Left forelimb (tissue), 1 donor: ENCODE measurements at places on chromosomes 5 and 9.

GRCh38 chr5:15500325-15501001 lies 483 bp downstream of the FBXL7 start:
- DNase-seq: peak; percentile 76

- DNase-seq: no peak
These were observed 8.9 kb downstream of the DNLZ start for GRCh38 chr9:136354592-136355085.

- no peak for DNase-seq
These were observed 132.3 kb upstream of the MPDZ start for GRCh38 chr9:13411791-13412190.

DNA sequence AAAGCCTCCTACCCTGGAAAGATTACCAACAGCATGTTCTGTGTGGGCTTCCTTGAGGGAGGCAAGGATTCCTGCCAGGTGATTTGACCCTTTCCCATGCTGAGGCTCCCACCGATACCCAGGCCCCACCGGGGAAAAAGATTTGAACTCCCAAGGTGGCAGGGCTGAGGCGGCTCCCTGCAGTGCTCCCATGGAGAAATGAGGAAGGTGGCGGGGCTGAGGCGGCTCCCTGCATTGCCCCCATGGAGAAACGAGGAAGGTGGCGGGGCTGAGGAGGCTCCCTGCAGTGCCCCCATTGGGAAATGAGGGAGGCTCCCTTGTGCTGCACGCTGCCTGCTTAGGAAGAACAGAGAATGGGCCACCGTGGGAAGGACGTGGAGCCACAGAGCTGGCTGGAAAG lies 3.2 kb downstream of the PRSS3 start:
- no peak for DNase-seq

- DNase-seq: no peak
These were observed 68.2 kb downstream of the MELK start for GRCh38 chr9:36640771-36641381.

GRCh38 chr5:50898966-50899365 lies 232.5 kb downstream of the PARP8 start:
- DNase-seq: no peak

- DNase-seq: peak; percentile 41
These were observed 139.4 kb upstream of the PPP1R26 start for GRCh38 chr9:135340143-135340655.

DNA sequence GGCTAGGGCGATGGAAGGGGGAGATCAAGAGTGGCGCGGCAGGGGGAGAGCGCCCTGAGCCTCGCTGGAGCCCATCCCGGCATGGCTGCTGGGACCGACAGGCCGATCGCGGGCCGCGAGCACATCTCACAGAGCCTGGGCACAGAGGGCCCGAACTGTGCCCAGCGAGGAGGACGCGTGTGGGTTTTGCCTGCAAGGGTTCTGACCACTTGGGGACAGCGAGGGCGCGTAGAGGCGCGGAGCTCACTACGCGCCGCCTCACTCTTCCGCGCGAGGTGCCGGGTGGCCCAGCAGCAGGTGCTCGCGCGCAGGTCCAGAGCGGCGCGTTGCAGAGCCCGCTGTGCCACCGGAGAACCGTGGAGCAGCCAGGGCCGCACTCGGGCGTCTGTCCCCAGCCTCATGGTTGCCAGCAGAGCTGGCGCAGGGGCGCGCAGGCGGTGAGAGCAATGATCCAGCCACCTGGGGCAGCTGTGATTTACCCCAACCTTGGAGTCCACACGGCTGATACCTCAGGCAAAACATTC lies 16.3 kb upstream of the PITX1 start:
- DNase-seq: no peak
